ENCODE measurements at places on chromosomes 13 and 19.

- DNase-seq = peak; percentile 23
These were observed 7.1 kb downstream of the ARID3A start for GRCh38 chr19:932648-933552.

- no peak for DNase-seq
These were observed 25.2 kb downstream of the IGFL1 start for GRCh38 chr19:46254776-46255175.

- no peak for DNase-seq
These were observed 86.0 kb downstream of the STK24 start for GRCh38 chr13:98490866-98491265.

GRCh38 chr13:31849206-31849605 is 109.9 kb downstream of the RXFP2 start:
- no peak for DNase-seq

DNA sequence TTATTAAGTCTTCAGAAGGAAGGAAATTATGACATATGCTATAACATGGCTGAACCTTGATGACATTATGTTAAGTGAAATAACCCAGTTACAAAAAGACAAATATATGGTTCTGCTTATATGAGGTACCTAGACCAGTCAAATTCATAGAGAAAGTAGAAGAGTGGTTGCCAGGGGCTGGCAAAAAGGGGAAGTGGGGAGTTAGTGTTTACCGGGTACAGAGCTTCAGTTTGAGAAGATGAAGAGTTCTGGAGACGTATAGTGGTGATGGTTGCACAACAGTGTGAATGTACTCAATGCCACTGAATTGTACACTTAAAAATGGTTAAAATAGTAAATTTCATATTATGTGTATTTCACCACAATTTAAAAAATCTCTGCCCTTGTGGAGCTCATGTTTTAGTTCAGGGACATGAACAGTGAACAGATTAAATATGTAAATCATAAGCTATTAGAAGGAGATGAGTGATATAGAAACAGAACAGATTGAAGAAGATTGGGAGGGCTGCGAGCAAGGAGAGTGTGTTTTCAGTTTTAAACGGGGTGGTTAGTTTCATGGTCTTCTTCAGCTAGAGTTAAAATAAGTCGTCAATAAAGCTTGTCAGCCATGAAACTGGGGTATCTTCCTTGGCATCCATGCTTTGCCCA is 355.2 kb downstream of the KCNRG start:
- no peak for DNase-seq

Data from DMS53 (cell line).